NCI-H524 treated with DMSO at 0.1 percent for 48 hours (cell line): ENCODE measurements at places on chromosomes 2 and 18.

DNA sequence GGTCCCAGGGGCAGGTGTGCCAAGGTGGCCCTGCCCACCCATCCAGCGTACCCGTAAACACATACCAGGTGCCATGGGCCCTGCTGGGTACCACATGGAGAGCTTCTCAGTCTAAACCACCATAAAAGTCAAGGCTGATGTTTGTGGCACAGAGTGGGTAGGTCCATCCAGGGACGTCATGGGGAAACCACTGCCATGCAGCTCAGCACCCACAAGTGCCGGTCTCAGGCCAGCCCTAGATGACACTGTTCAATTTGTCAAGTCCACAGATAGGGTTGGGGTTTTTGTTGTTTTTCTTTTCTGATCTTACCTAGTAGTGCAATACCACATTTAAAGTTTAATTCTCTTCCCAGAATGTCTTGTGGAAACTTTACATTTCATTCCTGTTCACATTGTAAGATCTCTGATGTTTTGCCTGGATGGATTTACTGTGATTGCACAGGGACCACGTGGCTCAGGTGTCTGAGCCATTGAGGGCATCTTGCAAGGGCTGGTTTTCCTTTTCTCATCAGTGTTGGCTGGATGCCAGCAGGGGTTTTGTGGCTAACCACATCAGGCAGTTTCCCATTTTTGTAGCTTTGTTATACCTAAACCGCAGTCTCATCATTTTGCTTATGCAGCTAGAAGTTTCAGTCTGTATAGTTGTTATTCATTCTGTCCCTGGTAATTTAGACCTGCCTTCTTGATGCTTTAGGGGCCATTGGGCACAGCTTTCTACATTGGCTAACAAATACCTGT, 64.7 kb downstream of the STK25 start:
- DNase-seq, result no peak

DNA sequence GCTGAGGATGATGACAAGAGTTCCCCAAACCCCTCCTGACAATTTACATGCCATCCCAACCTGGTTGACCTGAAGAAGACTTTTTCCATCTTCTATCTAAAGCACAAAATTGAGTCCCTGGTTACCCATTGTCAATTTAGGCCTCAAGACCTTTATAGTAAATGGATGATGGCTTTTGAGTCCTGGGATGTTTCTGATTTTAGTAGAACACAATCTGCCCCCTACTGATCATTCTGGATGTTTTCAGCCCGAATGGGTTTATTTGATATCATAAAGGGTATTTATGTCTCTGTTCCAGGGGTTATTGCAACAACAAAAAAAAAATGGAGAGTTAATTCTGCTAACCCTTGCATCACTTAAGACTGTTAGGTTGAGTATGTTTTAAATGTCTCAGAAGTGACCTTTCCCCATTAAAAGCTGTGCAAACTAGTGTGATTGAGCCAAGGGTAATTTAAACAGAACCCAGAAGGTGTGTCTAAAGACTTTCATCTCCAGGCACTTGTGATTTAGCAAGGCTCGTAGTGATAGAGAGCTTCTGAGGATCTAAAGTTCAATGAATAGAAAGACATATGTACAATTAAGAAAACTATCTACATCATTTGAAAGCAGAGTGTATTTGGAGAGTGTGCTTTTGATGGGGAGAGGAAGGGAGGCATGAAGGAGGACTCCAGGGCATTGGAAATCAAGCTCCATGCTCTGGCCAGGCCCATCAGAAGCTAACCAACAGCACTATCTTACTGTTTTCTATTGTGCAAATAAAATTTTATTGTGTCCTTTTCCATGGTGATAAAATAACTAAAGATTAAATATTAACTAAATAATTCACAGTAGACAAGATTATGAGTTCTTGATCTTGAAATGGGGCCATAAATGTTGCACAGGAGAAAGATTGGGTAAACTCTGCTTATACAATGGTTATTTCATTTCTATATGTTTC, 96.6 kb upstream of the NOSTRIN start:
- DNase-seq, result peak; percentile 3

- DNase-seq, result no peak
Observed at GRCh38 chr2:96526101-96526591, 10.4 kb upstream of the ARID5A start.

DNA sequence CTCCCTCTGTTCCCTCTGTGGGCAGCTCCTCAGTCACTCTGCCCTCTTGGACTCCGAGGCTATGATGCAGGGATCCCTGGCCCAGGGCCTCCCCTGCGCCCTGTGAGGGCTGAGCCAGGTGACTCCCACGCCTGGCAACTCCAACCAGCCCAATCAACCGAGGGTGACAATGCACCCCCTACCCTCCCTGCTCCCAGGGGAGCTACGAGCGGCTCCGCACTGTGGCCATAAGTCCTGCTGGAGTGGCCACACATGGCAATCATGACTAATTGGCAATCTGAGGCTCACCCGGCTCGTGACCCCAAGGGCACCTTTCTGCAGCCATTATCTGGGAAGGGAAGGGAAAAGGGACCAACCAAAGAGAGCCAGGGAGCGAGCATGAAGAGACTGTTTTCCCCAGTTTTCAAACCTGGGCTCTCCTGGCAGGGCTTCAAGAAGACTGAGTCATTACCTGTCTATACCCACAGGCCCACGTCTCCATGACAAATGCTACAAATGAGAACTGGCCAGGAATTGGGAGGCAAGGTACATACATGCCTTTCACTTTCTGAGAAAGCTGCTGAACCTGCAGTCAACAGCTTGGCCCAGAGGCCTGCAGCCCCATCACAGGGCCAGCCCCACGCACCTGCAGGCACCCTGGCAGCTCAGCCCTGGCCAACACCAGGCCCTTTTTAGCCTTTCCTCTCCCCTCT, 45.1 kb downstream of the RPL31 start:
- no peak for DNase-seq

DNA sequence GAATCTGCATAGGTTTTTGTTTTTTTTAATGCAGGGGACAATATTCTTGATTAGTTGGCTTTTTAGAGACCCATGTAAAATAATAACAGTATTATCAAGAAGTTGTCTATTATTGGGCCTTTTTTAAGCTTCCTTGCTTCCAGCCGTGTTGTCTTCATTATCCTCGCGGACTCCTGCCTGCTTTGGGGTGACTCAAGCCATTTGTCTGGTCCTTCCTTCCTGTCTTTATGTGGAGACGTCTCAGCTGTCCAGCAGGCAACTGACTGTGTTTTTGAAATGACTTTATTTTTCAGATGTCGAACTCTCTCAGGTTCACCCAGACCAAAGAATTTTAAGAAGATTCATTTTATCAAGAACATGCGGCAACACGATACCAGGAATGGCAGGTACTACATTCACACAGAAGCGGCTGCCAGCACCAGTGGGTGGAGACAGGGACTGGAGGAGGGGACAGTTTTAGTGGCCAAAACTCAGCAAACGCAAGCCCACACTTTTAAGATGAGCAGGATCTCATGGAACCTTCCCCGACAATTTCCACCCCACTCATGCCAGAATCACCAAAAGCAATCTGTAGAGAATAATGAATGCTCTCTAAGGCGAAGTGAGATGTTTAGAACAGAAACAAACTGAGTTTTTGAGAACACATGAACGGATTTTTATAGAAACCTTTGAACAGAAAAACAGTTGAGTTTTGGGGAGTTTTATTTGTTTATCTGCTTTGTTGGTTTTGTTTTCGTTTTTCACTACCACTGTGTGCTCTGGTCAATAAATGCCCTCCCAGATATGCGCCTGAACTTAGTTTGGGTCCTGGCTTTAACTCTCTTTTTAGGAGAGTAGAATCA, 59.1 kb downstream of the CABLES1 start:
- no peak for DNase-seq

- no peak for DNase-seq
Observed at GRCh38 chr2:203451011-203451410, 84.1 kb downstream of the RAPH1 start.

- DNase-seq, result peak; percentile 62
Observed at GRCh38 chr18:3916082-3916481, 466.1 kb downstream of the TGIF1 start.

DNA sequence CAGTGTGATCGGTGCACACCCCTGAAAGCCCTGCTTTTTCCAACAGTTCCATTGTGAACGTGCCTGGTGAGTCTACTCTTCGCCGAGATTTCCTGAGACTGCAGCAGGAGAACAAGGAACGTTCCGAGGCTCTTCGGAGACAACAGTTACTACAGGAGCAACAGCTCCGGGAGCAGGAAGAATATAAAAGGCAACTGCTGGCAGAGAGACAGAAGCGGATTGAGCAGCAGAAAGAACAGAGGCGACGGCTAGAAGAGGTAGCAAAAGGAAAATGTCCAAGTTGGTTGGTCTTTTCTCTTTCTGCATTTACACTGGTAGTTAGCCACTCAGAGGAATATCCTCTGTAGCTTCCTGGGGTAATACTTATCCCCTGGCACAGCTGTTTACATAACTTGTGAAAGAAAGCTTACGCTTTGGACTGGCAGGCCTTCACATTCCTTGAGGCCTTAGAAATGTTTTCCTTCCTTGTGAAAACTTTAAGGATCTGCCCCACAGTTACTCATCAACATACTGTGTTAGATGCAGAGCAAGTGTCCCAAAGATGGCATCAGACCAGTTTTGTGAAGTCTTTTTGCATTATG, 146.6 kb downstream of the MAP4K4 start:
- DNase-seq, result no peak

GRCh38 chr2:150426724-150427123, 60.7 kb downstream of the RND3 start:
- no peak for DNase-seq

DNA sequence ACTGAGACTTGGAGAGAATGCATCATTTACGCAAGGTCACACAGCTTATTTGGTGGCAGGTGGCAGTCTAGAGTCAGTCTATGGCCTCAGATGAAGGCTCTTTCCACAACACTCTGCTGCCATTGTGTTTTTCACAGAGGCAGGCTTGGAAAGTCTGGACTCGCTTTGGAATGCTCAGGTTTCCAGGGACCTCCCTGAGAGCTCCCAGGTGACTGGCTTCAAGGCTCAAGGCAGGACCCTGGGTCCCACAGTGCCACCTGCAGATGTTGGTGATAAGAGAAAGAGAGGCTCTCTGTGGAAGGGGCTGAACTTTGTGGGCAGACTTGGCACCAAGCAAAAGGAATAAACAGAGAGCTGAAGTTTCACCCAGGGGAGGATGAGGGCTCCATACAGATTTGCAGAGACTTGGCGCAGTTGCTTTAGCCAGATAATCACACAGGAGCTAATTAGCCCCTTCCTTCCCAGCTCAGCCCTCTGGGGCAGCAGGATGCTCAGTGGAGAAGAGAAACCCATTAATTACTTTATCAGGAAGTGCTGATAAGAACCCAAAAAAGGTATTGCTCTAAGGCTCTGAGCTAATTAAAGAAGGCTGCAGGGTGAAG, 103.5 kb downstream of the LBH start:
- no peak for DNase-seq

- DNase-seq, result no peak
Observed at GRCh38 chr2:86649119-86649947, 25.7 kb upstream of the RNF103 start.

GRCh38 chr2:235330775-235331451, 162.9 kb upstream of the AGAP1 start:
- no peak for DNase-seq

DNA sequence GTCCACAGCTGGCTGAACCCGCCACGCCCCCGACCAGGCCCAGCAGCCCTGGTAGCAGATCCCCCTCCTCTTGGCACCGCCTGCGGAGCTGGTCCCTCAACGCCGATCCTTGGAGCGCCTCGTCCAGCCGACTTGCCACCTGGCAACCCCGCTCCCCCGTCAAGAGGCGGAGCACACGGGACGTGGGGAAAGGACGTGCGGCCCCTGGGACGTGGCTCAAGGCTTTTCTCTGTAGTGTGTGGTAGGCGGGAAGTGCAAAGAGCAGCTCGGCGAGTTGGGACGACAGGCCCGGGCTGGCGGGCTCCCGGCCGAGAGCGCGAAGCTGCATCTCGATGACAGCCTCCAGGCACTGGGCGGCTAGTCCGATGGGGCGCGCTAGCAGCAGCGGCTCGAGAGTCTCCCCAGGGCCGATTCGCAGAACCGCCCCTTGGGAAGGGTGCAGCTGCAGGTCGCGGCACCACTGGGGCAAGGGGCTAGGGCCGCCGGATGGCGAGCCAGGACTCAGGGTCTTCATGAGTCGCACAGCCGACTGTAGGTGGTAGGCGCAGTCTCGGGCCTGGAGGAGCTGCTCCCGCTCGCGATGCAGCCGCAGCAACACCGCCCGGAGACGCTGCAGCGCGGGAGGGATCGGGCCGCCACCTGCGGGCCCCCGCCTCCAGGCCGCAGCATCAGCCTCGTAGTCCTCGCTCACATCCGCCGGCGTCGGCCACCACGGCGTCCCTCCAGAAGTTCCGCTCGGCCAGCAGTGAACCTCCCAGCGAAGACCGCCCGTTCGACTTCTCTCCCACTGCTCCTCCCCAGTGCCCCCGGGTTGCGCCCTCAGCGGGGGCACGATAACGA, 617 bp downstream of the CCDC142 start:
- DNase-seq, result no peak

DNA sequence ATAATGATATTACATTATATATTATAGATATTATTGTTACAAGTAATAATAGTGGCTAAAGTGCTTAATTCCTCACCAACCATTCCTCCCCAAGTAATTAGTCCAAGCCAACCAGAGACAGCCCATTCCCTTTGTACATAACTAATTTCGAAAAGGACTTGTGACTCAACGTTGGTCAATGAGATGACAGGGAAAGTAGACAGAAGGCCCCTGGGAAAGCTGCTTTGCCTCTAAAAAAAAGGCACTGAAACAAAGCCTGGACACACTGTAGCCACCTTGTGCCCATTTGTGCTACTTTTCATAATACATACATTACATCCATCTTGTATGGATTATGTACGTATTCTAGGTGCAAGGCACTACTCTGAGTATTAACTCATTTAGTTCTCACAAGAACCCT, 28.8 kb downstream of the COLEC12 start:
- DNase-seq, result no peak

DNA sequence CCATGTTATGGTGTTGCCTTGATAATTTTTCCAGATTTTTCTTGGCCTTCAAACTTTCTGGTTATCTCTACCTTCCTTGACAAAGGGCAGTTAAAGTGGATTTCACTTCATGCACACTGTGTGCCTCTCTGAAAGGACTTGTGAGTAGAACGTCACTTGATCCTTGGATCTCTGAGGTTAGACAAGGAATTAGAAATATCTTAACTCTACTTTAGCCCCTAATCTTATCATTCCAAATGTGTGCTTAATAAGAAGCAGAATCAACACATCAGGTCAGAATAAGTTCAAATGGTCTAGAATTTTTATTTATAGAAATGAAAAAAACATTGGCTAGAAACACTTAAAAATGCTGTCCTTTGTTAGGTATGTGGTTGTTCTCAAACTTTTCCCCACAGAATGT, 205.7 kb downstream of the TPGS2 start:
- no peak for DNase-seq

DNA sequence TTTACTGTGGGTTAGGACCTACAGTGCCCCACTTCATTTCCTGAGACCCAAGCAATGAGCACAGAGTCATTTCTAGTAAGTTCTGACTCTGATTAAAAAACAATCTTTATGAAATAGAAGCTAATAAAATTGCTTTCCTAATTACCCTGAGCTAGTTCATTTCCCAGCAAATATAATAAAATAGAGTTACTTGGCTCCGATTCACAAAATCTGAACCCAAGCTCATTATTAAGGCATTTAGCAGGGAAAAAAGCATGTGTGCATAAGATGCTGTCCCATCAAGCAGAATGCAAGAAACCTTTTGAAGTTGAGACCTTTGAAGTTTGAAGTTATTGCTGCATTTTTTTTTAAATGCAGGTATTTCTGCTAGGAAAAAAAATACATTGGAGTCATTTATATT, 629.1 kb downstream of the BCL11A start:
- no peak for DNase-seq
